ENCODE measurements at places on chromosomes 2 and 18. TPM values are rescaled to one million over a fixed set of nuclear protein-coding genes. Genes with fewer than 3 reads are reported as not detected.
A peak's percentile ranks its signal among the peaks of the same experiment; 100 is the strongest.

GRCh38 chr2:150630587-150631235 lies 143.2 kb upstream of the RND3 start:
- peak; percentile 26 for DNase-seq

Gene SKA1
- total RNA-seq = 37.3 TPM

DNA sequence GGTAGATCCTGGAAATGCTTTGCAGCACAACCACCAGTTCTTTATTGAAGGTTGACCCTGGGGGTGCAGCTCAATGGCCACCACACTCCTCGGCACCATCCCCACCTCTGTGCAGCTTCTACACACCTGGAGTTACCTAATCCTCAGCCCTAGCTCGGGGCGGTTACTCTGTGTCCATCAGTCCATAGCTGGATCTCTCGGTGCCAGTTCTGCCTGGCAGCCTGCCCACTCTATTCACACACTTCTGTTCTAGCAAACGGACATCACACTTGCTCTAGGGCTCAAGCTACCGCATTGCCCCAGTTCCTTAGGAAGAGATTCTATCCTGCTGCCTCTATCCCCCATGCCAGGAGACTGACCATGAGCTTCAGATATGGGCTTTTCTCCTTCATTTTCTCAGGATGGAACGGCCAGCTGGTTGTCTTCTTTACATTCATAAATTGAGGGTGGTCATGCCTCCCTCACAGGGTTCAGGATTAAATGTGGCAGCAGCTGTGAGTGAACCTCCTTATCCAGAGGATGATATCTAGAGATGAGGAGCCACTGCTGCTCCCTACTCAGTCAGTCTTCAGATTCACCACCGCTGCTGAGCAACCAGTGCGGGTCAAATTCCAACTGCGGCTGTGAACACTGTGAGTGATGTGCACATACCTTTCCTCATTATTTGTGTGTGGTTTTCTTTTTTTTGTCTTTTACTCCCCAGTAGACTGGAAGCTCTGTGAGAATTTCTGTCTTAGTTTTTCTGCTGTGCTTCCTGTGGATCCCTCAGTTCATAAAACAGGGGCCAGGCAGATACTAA lies 66.9 kb upstream of the TRIB2 start:
- DNase-seq = no peak

Gene TRIP12
- total RNA-seq = 263 TPM

- peak; percentile 84 for DNase-seq
Observed at GRCh38 chr2:193583638-193584400, 1389.1 kb upstream of the TMEFF2 start.

Gene LRATD1
- not detected for total RNA-seq

DNA sequence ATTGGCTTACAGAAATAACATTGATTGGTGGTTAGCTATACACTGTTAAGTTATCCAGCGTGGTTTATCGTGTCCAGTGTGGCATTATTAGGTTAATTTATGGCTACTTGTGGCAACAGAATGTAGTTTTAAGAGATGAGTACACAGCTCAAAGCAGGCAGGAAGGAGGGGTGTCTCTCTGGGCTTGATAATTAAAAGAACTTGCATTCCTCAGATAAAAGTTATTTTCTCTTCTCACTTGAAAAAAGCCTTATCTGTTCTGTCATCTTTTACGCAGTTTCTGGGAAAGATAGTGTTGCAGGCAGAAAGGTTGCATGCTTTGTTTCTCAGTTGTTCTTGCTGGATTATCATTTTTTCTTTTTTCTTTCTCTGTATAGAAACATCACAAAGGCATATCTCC lies 154.4 kb upstream of the COL3A1 start:
- no peak for DNase-seq

Gene TIGD1
- 9.0 TPM for total RNA-seq

DNA sequence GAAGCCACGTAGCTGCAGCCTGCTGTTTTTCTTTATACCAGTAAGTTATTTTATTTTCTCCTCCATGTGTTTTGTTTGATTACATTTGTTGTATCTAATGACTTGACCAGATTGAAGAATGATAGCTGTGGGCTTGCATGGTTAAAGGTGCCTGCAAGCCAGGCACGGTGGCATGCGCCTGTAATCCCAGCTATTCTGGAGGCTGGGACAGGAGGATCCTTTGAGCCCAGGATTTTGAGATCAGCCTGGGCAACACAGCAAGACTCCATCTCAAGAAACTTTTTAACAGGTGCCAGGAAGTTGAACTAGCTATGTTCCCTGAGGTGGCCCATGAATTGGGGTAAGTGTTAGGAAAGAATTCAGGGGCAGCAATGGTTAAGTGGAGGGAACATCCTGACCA lies 179.4 kb downstream of the IRS1 start:
- no peak for DNase-seq

DNA sequence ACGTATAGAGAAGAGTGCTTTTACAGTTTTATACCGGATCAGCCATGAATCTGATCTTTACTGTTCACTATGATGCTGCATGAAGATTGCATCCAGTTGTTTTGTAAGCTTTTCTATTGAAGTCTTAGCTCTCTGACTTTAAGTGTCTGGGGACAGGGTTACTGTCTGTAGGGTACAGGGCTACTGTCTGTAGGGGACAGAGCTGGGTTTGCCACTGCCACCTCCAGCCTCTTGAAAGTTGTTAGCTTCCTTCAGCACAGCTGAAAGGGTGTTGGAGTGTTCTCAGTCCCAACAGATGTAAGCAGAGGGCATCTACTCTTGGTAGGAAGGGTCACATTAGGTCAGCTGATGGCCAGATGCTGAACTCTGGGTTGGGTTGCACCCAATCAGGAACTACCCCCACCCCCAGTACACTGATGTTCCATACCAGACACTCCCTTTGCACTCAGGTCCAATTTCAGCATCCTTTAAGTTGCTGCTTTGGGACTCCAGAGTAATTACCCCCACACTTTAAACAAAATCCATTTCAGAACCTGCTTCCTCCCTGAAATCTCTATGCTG lies 58.0 kb downstream of the MYL12B start:
- DNase-seq = no peak

- DNase-seq = no peak
Observed at GRCh38 chr2:82345910-82346309, 2041.4 kb upstream of the LRRTM1 start.

DNA sequence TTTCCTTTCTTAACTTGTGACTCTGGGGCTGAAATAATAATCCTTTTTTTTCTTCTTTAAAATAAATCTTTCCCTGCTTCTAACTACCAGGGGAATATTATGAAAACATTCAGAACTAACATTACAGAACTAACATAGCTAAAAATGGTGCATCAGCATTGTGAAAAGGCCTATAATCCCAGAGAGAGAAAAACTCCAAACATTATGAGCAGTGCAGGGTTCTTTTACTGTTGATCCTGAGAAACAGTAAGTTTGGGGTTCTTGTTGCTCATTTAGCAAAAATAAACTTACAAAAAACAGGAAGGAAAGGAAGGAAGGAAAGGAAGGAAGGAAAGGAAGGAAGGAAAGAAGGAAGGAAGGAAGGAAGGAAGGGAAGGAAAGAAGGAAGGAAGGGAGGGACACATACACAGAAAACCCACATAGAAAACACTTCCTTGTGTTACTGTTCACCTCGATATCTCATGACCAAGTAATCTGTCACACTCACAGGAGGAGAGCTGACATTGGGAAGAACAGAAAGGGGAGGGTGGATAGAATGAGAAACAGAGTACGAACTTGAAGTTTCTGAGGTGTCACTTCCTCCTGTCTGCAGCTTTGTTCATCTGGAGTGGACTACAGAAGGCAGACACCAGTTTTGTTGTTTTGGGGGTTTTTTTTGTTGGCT lies 18.4 kb upstream of the PIK3C3 start:
- peak; percentile 76 for DNase-seq

GRCh38 chr2:9695941-9696340 lies 65.1 kb upstream of the YWHAQ start:
- DNase-seq = no peak

GRCh38 chr2:203650860-203651613 lies 55.4 kb upstream of the CD28 start:
- peak; percentile 67 for DNase-seq

DNA sequence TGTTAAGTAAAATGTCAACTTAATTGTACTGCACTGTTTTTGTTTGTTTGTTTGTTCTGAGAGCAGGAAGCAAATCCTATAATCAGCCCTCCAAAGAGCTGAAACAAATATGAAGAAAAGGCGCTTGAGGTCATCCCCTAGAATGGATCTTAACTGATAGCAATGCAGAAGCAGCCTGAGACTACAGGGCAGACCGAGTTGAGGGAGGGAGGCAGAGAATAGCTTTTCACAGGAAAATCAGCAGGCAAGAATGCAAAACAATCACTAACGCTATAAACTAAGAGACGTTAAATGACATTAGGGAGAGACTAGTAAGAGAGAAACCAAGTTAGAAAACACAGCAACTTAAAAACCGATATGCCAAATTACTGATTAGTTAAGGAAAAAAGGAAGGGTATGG lies 37.2 kb downstream of the GALNT1 start:
- DNase-seq = no peak

- DNase-seq = no peak
Observed at GRCh38 chr18:65876310-65876709, 125.5 kb downstream of the CDH7 start.

Gene ZCCHC2
- total RNA-seq = 11.5 TPM

Gene CAVIN2
- total RNA-seq = 0.09 TPM

GRCh38 chr18:45671321-45671720 lies 52.7 kb upstream of the SLC14A1 start:
- DNase-seq = no peak

DNA sequence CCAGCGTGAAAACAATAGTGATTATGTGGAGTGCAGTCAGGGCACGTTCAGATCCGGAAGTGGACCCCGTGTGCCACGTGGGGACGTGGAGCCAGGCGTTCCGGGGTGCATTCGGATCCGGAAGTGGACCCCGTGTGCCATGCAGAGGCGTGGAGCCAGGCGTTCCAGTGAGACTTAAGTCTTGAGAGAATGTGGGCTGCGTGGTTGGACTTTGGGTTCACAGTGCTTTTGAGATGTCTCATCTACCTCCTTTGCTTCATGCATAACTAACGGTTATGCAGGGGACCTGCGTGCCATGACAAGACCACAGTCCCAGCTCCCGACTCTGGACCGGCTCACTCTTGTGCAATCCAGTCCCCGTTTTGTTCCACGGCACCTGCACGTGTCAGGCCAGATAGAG lies 28.8 kb downstream of the CTDP1 start:
- no peak for DNase-seq

- peak; percentile 76 for DNase-seq
Observed at GRCh38 chr2:112671801-112672200, 26.1 kb downstream of the SLC20A1 start.

DNA sequence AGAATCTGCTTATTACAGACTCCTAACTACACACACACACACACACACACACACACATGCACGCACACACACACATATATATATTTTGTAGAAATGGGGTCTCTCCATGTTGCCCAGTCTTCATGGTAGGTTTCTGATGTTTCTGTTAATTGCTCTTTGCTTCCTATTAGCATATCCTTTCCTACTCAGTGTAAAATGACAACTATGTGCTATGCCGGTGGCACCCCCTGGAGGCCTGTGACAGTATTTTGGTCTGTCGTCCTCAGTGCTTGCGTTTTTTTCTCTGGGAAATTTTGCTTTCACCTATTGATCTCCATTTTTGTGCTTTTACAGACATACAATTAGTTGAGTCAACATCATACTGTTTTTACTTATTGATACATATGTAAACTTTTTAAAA lies 322.1 kb downstream of the LRRTM1 start:
- peak; percentile 48 for DNase-seq

DNA sequence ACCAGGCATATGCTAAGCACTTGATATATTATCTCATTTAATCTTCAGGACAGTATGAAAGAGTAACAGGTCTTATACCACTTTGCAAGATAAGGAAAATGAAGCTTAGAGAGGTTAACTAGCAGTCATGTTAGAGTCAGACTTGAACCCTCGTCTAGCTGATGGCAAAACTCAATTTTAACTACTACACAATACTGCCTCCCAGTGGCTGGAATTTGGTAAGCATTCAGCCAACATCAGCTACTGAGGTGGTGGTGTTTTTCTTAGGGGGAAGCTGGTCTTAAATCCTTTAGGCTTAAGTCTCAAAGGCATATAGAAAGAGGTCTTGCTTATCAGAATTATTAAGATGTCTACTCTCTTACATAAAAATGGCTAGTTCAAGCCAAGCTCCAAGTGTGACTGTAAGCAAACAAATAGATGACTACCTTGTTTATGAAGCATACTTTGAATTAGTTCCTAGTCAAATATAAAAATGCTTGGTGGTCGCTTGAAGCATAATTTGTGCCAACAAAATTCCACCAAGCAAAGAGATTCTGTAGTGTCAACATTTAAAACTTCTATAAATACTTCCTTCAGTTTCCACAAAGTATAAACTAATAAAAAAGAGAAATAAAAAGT lies 325.4 kb upstream of the FIGN start:
- peak; percentile 50 for DNase-seq

GRCh38 chr18:57301573-57302559 lies 50.5 kb upstream of the ST8SIA3 start:
- DNase-seq = no peak

- no peak for DNase-seq
Observed at GRCh38 chr18:32937066-32937465, 164.2 kb upstream of the KLHL14 start.

- DNase-seq = no peak
Observed at GRCh38 chr2:83112858-83113257, 1346.2 kb downstream of the SUCLG1 start.

GRCh38 chr2:26924731-26925099 lies 45.7 kb upstream of the MAPRE3 start:
- DNase-seq = no peak

DNA sequence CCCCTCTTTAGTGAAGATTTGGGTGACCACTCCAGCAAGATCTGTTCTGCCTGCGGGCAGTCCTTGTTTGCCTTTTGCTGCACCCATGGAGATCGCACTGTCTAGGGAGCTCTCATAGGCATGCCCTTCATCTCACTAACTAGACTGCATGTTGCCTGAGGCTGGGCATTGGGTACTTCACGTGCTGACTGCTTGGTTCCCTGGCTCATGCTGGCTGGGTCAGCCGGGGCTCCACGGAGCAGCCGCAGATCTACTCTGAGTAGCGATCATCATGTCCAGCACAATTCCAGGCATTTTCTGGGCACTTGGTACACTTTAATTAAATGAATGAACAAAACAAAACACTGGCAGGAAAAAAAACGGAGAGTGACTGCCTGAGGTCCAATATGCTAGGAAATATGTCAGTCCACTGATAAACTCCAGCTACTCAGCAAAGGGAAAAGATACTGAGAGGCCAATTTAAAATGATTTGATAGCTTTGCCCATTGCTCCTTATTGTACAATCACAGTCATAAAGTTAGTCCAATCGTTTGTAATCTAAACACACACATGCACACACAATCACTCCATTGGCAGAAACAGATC lies 220.3 kb downstream of the C1D start:
- DNase-seq = no peak

- no peak for DNase-seq
Observed at GRCh38 chr2:29759360-29759759, 162.0 kb downstream of the ALK start.

Gene CCDC138
- 25.8 TPM for total RNA-seq

GRCh38 chr2:205730191-205730590 lies 47.9 kb downstream of the NRP2 start:
- DNase-seq = no peak

Gene SPATS2L
- 10.0 TPM for total RNA-seq

GRCh38 chr2:101521487-101521886 lies 46.6 kb upstream of the RFX8 start:
- no peak for DNase-seq

Measured in A673 (cell line).